ENCODE measurements at places on chromosomes 2 and 18. TPM values are rescaled to one million over a fixed set of nuclear protein-coding genes. Genes with fewer than 3 reads are reported as not detected.

DNA sequence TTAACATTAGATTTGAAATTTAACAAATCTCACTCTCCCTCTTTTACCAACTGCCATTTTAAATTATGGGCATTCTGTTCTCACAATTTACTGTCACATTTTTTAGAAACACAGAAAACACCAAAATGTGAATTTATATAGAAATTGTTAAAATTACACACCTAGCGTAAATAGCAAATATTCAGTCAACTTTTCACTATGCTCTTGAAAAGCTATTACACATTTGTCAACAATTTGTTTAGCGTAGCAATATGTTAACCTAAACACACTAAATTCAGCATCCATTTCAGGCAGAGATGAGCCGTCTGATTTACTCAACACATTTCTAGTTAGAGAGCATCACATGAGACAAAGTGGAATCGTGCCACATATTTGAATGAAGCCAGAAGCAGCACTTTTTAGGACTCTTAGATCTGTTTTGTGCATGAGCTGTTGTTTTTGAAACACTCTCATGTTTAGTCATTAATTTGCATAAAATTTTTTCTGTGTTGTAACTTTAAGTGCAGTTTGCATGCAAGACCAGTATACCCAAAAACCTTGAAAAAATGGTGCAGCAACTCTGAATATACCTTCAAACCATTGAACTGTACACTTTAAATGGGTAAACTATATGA, 8.2 kb downstream of the TTC32 start:
- DNase-seq: no peak

DNA sequence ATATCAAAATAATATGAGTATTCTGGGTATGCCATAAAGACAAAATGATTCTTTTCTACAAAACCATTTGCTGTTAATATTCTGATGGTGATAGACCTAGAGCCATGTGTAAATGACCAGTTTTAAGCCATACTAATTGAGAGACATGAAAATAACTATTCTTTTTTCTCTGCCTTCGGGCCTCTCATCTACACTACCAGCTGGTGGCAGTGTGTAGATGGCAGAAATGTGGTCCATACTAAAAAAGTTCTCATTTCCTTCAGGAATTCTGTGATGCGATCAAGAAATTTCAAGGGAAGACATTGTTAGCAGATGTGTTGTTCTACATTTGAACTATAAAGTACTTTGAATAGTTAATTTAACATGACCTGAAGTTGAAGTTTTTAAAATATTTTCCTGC, 485.2 kb downstream of the TRIB2 start:
- no peak for DNase-seq

- no peak for DNase-seq
Measured at GRCh38 chr2:11379558-11379957, 35.1 kb upstream of the ROCK2 start.

DNA sequence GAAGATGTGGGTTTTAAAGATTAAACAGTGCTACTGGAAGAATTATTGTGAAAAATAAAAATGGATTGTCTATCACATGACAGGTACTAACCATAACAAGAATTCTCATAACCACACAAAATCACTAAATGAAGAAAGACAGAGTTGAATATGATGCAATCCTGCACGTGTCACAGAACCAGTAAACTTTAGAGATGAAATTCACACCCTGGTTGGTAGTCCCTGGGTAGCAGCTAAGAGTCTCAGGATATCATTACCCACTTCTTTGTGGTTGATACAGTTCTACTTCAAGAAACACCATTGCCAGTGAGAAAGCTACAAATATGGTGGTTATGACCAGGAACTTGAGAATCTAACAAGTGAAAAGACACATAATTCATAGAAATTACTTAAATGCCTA, 450.2 kb downstream of the ERBB4 start:
- DNase-seq: no peak

GRCh38 chr2:88554189-88554588, 73.1 kb downstream of the EIF2AK3 start:
- DNase-seq: no peak

The TMX3 gene
- total RNA-seq: 84.7 TPM

The CHCHD5 gene
- total RNA-seq: 4.8 TPM

All from occipital lobe (tissue), 3 donors.